ENCODE measurements at places on chromosomes 2 and 18.

DNA sequence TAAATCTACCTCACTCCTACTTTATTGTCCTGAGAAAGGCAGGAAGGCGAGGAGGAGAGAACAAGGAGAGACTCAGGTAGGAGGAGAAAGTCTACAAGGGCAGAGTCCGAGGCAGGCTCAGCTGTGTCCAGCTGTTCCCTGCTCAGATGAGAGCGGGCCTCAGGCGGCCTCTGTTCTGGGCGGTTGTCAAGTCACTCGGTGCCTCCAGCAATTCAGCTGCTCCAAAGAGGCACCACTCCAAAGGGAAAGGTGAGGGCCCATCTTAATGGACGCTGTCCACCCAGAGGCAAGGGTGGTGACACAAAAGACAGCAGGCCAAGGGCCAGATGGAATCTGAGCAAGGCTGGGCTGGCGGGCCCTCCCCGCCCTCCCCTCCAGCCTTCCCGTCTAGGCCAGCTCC lies 101.4 kb upstream of the EPAS1 start:
- DNase-seq, result no peak

DNA sequence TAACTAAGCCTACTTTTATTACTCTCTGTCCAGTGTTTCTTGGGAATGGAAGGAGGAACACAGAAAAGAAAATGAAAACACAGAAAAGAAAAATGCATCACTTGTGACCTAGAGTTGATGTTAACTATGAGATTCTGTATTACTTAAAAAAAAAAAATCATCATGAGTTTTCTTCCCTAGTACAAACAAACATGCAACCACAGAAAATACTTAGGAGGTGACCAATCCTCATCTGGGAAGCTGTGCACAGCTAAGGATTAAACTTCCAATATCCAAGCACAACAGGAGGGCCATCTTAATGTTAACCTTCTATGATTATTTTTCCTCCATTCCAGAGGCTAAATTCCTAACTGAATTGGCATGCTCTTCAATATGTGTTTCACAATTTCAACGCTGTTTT lies 1140.4 kb downstream of the LRP1B start:
- no peak for DNase-seq

GRCh38 chr2:46458763-46459500 lies 20.4 kb upstream of the TMEM247 start:
- DNase-seq, result no peak

GRCh38 chr18:67766930-67767329 lies 250.4 kb upstream of the DSEL start:
- DNase-seq, result no peak

DNA sequence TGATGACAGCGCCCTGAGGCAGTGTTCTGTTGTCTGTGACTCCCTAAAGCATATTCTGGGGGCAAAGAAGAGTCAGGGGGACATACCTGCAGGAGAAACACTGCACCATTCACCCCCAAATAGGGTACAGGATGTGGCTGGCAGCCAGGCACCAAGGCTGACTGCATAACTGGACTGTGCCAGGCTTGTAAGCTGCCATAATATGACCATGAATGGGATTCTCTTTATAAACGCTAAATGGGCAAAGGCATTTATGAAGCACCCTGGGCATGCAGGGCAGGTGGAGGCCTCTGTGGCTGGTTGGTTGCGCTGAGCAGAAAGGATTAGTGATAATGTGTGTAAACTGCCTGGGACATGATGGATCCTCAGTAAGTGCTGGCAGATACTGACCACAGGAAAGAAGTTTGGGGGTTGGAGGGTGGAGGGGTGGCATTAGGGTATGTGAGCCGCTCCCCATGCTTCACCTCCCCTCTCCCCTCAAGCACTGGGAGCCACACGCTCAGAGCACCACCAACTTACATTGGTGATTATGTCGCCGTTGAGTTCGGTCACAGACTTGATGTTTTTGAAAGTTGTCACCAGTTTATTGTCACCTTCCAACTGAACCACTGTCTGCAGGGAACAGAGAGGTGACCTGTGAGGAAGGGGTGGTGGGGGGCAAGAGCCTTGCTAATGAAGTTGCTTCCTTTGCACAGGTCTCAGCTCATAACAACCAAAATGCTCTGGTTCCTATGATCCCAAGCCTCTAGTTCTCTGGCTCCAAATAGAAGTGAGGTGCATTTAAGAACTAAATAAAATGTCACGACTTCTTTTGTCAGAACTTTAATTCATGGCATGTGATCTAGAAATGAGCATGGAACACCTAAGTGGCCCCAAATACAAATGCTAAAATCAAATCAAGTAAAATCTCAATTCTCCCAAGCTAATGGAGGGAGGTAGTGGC lies 3.6 kb downstream of the FABP1 start:
- DNase-seq, result no peak

- DNase-seq, result no peak
These were observed 567 bp downstream of the TMEM200C start for GRCh38 chr18:5894611-5895298.

DNA sequence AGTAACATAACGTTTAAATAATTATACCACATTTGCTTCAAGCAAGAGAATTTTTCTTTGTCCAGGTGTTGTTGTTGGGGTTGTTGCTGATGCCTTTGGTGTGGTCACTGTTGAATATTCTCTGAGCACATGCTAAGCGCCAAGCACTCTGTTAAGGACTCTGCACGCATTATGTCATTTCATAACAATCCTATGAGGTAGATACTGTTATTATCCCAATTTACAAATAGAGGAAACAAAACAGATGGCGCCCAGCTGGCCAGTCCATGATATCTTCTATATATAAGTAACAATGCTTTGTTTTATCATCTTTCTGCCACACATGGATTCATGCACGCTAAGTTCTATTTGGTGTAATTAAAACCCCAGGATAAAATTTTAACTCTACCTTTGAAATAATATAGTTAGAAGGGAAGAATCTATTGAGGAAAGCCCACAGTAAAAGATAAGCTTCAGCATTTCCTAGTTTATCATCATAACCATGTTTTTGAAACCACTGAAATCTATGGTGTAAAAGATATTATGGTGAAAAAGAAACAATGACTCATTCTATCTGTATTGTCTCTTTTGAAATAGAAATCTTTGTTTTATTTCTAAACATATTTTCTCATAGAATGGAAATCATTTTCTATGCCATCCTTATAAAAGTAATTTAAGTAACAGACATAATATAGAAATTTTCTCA lies 199.7 kb downstream of the PID1 start:
- no peak for DNase-seq

DNA sequence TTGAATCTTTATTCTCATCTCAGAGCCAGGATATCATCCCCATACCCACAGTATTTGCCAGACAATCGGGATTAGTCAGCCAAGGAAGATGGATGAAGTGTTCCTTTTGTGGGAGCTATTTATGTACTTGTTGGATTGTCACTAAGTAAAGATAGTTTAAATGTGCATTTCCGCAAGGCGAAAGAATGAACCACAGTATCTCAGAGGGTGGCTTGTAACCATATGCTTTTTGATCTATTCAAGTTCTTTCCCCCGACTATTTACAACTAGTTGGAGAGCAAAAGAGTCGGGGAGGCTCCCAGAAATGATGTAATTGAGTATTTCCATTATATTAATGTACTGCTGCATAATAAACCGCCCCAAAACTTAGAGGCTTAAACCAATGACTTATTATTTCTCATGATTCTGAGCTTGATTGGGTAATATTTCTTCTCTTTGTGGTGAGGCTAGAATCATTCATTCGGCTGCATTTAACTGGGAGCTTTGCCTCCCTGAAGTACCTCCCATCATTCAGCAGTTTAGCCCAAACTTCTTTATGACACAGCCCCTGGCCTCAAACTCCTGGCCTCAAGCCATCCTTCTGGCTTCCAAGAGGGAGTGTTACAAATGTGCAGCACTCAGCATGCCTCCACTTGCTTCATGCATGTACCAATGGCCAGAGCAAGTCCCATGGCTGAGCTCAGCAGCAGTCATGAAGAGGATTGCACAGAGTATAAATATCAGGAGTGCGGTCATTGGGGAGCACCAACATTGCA lies 423.7 kb downstream of the METTL4 start:
- no peak for DNase-seq

DNA sequence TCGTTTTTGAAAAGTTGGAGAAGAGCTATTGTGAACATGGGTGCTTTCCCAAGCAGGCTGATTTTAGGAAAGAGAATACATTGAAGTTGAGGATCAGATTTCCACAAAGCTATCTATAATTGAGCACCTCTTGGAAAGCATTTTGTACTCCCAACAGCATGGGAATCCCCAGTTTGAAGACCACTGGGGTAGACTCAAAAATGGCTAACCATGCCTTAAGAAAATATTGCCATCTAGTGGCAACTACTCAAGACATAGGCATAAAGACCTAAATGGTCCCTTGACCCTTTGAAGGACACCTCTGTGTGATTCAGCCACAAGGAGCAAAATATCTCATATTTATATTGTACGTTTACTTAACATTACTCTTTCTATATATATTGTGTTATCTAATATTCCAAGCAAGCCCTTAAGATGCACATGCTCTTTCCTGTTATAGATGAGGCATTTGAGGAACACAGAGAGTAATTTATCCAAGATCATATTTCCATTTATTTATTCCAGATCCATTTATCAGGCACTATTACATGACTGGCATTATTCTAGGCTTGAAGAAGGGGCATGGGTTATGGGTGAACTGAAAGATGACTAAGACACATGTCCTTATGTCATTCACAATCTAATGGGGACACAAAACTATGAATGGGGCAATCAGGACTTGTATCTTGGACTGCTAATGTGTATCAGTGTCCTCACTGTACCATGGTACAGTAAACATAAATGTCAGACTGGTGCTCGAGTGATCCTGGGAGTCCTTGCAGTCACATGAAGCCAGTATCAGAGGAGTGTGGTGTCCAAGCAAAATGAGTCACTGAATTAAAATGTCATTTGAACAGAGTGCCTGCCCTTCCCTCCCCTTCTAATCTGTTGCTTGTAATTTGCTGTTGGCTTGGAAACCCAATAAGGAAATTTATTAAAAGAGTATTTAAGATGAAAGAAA lies 121.0 kb upstream of the XPO1 start:
- DNase-seq, result no peak

- DNase-seq, result no peak
These were observed 384.3 kb downstream of the PIK3C3 start for GRCh38 chr18:42339372-42339771.

DNA sequence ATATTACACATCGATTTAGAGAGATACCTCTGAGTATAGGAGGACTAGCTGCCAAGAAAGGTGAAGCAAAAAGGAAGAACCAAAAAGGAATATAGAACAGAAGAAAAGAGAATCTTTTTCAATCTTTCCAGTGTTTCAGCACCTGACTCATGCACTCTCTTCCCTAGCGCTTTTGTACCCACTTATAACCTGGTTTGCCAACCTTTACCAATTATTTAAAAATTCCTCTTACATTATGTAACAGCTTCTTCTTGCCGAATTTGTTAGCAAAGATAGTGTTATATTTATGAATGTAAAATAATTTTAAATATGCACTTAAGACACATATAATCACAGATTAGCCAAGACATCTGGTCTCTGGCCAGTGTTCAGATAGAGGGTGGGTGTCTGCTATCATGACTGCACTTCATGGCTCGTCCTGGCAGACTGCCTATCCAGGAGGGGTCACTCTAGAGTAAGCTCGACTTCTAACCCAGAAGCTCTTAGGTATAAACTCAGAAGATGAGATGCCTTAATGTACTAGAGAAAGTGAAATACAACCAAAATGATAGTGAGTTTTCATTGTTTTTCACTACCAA lies 122.9 kb downstream of the ATAD2B start:
- no peak for DNase-seq

DNA sequence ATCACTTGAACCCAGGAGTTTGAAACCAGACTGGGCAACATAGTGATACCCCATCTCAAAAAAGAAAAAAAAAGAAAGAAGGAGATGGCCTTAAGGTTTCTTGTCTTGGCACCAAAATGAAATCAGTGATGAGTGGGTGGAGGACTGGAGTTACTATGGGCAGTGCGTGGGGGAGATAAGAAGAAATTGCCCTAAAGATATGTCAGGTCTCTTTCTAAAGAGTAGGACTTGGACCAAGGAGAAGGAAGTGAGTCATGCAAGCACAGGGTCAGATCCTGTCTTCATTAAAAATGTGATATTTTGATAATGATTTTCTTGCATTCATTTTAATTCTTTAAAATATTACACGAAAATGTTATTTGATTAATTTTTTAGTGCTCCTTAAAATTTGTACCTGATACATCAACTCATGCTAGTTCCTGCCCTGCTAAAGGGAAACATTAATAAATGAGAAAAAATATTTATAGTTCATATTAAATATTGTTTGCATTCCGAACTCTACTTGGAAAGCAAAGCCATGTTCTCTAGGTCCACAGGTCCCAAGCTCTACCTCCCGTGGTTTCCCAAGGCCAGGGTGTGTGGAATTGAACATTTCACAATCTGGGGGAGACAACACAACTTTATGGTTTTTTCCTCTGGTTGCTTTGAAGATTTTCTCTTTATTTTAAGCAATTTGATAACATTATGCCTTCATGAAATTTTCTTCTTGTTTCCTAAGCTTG lies 62.6 kb upstream of the CTLA4 start:
- DNase-seq, result no peak

DNA sequence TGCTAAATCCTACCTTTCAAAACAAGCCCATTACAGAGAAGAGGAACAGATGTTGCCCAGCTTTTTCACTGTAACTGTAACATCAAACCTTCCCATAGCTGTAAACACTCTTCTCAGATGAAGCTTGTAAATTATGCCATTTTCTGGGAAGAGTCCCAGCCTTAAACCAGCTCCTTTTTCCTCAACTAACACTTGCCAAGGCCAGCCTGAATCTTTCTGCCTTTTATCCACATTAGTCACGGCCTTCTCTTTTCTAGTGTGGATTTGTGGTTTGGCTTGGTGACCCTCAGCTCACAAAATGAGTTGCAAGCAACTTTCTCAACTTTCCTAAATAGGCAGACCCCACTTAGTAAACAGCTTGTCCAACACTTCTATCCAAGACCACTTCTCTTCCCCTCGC lies 90.2 kb downstream of the CABLES1 start:
- DNase-seq, result no peak

- DNase-seq, result no peak
These were observed 1110.8 kb downstream of the CBLN2 start for GRCh38 chr18:71433373-71433772.

DNA sequence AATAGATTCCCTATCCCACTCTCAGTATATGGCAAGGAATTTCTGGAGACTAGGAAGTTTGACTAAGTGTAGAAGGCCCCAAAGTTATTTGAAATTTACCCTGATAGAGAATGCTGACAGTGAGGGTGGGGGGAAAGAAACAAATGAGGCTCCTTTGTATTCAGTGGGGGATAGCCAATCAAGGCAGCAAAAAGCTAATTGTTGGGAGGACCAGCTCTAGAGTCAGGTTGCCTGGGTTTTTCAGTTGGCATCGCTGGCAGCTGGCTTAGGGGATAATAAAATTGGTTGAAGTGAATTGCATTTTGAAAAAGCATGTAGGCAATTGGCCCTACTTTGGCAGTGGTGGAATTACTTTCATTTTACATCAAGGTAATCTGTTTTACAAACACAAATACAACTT lies 79.4 kb upstream of the STAM2 start:
- no peak for DNase-seq

DNA sequence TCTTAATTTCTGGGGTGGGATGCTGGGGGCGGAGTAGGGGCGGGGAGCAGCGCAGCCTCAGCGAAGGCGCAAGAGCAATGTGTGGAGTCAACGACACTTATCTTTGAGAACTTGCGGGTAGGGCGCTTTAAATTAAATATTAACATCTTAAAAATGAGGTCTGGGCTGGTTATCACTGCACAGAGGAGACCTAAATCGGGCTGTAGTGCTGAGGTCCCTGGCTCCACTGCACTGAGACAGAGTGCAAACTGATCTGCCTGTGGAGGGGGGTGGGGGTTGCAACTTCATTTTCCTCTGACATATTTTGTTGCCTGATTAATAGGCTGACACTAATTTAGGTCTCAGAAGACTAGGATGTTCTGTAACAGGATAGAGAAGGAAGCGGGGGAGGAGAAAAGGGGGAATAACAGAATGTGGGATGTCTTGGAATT lies 253.0 kb upstream of the FANCL start:
- no peak for DNase-seq

All from activated T-helper 1 cell treated with anti-CD3 and anti-CD28 coated beads, Interleukin-12 subunit alpha, Interleukin-12 subunit beta, Interleukin-2, Interleukin-4 antibody, amounts not matched to agents 30 ng/mL and 10 ng/mL and 1 ng/mL, durations not matched to agents 14 hours and 24 hours and 36 hours (primary cell).